Colonic mucosa (tissue), 4 donors: ENCODE measurements at places on chromosomes 7 and 10.

DNA sequence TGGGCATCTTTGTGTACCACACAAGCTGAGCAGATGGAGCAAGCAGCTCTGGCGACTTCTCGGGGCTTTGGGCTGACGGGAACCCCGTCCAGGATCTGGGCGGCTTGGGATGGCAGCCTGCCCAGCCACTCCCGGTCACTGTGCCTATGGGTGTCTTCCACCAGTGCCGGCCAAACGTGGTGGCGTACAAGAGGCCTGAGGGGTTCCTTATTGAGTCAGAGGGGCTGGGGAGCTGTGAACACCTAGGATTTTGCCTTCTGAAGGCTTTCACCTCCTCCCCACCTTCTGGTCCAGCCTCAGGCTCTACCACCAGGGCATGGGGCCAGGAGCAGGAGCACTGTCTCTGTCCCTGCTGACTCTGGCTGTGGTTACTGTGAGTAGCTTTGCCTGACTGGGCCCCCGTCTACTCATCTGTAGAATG is 71.8 kb upstream of the PPIF start:
- DNase-seq = no peak

DNA sequence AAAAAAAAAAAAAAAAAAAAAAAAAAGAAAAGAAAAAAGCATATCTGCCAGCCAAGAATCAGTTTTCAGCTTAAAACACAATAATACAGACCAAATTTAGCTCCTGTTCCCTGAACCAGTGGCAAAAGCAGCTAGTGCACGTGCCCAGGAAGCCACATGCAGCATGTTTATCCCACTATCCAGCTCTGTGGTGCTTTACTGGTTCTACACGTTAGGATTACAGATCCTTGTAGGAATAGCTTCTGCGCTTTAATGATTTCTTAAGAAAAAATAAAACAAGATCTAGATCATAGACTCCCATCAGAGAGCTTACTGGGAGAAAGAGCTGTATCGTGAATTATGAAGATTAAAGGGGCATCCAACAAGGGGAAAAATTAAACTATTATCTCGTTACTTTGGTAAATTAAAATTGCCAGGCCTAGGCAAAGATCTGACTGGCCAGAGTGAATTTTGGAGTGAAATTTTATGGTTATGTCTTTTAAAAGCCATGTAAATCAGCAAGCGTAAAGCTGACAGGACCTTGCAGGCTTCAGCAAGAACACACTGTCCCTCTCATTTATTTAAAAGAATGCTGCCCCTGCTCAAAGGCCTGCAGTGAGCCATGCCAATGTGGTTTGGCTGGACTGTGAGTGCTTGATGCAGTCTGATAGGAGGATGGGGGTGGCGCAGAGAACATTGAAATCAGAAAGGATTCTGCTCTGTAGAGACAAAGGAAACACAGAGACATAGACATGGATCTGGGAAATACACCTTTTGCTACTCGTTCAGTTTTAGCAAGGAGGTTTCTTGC is 177.3 kb upstream of the PHYHIPL start:
- DNase-seq = no peak

- no peak for DNase-seq
Measured at GRCh38 chr10:102491136-102491535, 11.4 kb downstream of the ACTR1A start.

GRCh38 chr7:101422356-101423195 is 59.9 kb downstream of the COL26A1 start:
- no peak for DNase-seq

DNA sequence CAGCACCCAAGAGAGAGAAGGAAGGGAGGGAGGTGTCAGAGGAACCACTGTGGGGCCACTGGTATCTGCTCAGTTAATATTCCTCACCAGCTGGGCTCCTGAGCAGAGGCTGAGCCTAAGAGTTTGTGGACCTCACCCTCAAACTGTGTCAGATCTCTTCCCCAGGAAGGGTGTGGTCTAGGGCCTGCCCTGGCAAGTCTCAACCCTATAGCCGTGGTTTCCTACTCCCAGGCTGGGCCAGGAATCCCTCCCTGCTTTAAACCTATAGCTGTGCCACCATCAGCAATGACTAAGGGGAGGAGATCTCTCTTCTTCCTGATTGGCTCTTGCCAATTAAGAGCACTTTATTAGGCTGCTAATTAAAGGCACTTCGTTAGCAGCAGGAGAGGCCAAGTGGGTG is 29.9 kb downstream of the POLL start:
- DNase-seq = no peak

DNA sequence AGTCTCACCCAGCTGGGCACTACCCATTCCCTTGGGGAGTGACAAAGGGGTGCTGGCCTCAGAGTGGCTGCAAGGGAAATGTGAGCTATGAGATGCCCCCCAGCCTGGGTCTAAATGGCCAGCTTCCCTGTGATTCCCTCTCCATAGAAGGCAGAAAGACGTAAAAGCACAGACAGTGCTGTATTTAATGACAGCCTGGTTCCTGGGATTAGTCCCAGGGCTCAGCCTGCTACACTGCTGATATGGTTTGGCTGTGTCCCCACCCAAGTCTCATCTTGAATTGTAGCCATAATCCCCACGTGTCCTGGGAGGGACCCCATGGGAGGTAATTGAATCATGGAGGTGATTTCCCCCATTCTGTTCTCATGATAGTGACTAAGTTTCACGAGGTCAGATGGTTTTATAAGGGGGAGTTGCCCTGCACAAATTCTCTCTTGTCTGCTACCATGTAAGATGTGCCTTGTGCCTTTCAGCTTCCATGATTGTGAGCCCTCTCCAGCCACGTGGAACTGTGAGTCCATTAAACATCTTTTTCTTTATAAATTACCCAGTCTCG is 23.9 kb upstream of the CALN1 start:
- no peak for DNase-seq
